WERI-Rb-1 (cell line): ENCODE measurements at places on chromosomes 2 and 18.

- DNase-seq = no peak
Observed at GRCh38 chr18:63495675-63496074, 18.9 kb downstream of the SERPINB5 start.

GRCh38 chr2:157751462-157752058, 122.9 kb upstream of the ACVR1C start:
- peak; percentile 47 for DNase-seq

DNA sequence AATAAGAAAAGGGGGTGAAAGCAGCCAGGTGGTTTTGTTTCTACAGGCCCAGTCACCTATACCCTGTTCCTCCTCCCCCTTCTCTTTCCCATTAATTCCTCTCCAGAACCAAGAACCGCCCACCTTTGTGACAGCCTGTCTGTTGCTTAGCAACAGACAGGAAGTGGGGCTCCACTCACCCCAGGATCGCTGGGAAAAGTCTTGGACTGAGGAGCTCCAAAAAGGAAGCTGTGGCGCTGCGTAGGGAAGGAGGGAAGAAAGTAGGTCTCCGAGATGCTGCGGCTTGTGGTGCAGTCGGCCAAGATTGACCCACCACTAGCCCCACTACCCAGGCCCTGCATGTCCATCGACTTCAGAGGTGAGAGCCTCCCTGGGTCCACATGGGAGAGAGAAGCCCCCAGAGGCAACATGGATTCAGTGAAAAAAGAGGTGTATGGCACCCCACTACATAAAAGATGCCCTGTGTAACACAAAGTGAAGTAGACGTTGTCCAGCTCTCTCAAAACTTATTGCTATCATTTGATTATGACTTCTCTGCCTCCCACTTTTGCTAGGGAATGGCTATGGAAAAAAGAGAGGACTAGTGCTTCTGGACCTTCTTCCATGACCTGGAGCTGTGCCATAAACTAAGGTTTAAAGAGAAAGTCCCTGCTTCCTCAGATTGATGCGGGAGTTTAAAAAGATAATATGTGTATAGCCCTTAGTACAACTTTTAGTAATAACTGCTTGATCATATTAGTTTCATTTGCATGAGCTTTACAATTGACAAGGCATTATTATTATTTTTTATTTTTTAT, at the start of gene FER1L5:
TSS of gene FER1L5 (plus strand) at position 201 of the 797 bp plus-strand sequence. CDS start at position 274, 73 bp downstream.
- peak; percentile 14 for DNase-seq

GRCh38 chr2:122670897-122671296, 915.4 kb downstream of the TSN start:
- no peak for DNase-seq

DNA sequence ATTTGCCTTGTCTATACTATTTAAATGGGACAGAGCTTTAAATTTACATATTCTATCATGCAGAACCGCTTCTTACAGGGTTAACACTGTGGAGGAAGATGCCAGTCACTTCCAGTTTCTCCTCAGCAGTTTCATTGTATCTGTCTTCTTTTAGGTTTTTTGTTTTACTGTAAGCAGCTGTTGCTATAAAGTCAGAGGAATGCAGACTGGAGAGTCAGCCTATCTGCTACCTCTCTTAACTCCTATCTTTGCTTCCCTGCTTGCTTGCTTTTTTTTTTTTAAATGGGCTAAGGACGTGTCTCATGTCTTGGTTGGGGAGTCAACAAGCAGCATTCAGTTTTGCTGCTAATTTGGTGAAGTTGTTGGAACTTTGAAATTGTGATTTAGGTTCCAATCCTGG, 8.9 kb downstream of the EPC2 start:
- DNase-seq = no peak

GRCh38 chr2:43068041-43068533, 158.3 kb downstream of the ZFP36L2 start:
- DNase-seq = no peak

GRCh38 chr2:62424899-62425298, 81.1 kb downstream of the TMEM17 start:
- no peak for DNase-seq

DNA sequence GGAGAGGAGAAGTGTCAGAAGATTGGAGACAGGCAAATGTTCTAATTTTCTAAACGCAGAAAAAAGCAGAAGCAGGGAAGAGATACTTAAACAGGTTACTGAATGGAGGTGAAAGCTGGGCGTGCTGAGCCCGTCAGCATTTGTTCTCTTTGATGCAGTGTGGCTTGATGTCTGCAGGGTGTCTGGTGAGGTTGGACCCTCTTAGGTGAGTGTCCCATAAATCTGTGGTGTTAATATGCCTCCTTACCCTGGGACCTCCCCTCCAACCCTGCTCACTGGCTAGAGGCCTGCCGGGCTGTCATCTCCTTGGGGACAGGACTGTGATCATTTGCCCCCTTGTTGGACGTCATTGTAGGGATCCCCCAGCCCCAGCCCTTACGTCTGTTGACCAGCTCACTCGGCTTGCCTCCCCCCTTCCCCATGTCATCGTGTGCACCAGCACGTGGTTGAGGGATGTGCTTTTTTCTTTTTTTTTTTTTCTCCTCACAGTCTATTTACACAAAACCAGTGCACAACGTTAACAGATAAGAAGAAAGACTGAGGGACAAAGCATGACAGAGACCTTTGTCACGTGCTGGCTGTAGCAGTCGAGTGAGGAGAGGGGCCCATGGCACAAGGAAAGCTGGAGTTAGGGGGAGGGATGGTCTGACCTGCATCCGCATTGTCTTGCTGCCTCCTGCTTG, 56.4 kb downstream of the NCK2 start:
- DNase-seq = no peak

DNA sequence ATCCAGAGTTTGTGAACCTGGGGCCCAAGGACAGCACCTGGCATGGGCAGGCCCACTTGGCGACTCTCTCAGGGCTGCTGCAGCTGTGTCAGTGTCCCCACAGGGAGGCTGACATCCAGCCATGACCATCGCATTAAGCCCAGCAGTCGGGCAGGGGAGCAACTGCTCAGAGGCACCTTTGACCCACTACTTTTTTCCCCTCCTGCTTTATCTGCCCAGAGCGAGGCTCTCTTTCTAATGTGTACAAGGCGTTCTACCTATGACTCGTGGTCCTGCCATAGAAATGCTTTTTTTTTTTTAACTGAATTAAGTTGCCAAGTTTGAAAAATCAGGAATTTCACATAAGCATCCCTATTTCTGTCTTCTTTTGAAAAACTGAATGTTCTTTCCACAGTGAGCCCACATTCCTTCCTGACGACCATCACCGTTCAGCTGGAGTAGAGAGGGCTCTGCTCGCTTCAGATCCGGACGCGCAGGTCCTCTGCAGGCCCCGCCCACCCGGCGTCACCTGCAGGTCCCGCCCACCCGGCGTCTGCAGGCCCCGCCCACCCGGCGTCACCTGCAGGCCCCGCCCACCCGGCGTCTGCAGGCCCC, 403 bp upstream of the CLUL1 start:
- no peak for DNase-seq

GRCh38 chr2:190180313-190181122, 118.0 kb upstream of the MSTN start:
- peak; percentile 86 for DNase-seq

- DNase-seq = no peak
Observed at GRCh38 chr2:48438266-48438665, 91.7 kb upstream of the STON1 start.

DNA sequence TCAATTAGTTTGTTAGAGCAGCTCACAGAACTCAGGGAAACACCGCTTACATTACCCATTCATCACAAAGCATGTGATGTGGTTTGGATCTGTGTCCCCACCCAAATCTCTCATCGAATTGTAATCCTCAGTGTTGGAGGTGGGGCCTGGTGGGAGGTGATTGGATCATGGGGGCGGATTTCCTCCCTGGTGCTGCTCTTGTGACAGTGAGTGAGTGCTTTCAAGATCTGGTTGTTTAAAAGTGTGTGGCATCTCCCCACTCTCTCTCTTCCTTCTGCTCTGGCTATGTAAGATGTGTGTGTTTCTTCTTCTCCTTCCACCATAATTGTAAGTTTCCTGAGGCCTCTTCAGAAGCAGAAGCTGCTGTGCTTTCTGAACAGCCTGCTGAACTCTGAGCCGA, 63.5 kb upstream of the AGPS start:
- peak; percentile 35 for DNase-seq

DNA sequence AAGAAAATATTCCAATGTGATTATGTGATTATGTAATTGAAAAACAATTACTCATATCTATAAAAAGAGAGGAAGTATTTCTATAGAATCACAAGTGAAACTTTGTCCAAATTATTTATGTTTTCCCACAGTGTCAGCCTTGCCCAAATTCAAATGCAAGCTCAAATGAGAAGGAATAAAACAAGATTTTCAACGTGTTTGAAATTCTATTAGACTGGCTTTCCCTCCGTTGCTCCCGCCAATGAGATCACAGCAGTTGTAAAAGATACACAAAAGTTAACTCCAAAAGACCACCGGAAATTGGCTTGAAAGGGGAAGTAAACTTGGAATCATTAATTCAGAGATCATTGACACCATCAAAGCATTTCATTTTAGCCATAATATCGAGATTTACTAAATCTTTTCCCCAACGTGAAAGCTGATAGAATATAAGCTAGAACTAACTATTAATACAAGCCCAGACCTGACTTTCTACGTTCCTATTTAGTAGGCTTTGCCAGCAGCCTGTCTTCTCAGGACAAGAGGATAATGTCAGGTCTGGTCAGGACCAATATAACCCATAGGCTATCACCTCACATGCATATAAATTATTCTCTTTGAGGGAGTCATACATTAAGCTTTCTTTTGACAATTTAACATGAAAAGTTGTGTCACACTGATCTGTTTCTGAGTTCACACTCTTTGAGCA, 222.6 kb upstream of the CHAC2 start:
- DNase-seq = no peak
